Stimulated activated CD4-positive, alpha-beta T cell treated with anti-CD3 and anti-CD28 coated beads, Interleukin-12 subunit alpha, Interleukin-12 subunit beta, amount 100 ng/mL, for 4 hours (primary cell): ENCODE measurements at places on chromosomes 6 and 20.

DNA sequence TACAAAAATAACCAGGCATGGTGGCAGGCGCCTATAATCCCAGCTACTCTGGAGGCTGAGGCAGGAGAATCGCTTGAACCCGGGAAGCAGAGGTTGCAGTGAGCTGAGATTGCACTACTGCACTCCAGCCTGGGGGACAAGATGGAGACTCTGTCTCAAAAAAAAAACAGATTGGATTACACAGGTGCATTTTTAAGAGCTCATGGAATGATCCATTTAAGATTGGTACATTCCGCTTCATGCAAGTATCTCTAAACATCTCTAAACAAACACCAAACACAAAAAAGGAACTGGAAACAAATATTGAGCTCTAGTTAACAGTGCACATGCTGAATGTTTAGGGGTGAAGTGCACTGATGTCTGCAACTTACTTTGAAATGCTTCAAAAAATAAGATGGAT, 154.3 kb downstream of the GRM4 start:
- DNase-seq = no peak

GRCh38 chr20:46801003-46801702, 91.7 kb downstream of the SLC2A10 start:
- no peak for DNase-seq

DNA sequence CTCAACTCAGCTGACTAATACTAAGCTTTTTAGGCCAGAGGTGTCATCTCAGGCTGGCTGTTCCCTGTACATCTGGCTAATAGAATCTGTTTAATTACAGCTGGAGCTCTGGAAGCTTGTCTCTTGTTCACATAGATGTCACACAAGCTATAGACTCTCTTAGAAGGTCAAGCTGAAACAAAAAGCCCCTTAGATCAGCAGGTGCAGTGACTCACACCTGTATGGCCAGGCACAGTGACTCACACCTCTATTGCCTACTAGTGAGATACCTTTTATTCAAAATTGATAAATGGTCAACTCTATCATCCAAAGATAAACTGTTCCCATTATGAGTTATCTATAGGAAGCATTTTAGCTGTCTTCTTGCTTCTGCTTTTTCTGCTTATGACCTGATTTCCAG, 29.9 kb upstream of the MTHFD1L start:
- DNase-seq = no peak

DNA sequence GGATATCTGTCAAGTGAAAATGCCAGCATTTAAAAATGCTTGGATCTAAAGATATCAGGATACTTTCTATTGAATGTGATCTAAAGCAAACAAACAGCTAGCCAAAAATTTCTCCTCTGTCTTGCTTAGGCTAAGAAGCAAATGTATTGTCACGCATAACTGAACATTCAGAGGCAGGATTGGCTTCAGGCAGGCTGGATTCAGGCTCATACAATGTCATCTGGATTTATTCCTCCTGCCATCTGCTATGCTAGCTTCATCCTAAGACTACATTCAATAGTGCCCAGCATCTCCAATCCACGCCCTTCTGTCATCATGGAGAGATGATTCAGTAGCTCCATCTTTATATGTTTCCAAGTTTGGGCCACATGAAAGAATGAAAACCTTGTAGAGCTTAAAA, 27.1 kb downstream of the PFDN4 start:
- no peak for DNase-seq

- DNase-seq = no peak
Observed at GRCh38 chr6:45487645-45488044, 109.9 kb upstream of the SUPT3H start.

DNA sequence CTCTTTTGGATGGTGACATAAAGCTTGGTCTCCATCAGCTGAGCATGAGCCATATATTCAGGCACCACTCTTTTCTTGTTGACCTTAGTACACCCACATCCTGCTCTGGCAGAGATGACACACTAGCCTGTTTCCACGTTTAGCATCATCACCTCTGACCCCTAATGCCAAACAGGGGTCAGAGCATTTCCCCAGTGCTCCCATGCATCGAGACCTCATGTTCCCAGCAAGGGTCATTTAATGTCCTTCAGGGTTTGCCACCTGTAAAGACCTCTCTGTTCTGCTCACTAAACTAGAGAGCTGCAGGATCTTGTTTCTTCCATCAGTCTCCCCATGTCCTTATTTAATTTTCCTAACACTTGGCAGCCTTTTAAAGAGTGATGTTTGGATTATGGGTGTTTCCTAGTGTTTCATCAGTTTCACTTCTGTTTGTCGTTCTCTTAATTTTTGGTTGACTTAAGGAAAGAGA, 97.5 kb downstream of the AIG1 start:
- DNase-seq = no peak

- no peak for DNase-seq
Observed at GRCh38 chr20:13638162-13638495, 603 bp downstream of the TASP1 start.

- DNase-seq = no peak
Observed at GRCh38 chr6:154931711-154932424, 63.2 kb upstream of the TIAM2 start.

- DNase-seq = no peak
Observed at GRCh38 chr6:88477413-88477812, 311.3 kb upstream of the CNR1 start.

- DNase-seq = no peak
Observed at GRCh38 chr6:112100561-112100960, 13.2 kb downstream of the FAM229B start.

- DNase-seq = no peak
Observed at GRCh38 chr6:154849475-154849874, 116.3 kb downstream of the SCAF8 start.

DNA sequence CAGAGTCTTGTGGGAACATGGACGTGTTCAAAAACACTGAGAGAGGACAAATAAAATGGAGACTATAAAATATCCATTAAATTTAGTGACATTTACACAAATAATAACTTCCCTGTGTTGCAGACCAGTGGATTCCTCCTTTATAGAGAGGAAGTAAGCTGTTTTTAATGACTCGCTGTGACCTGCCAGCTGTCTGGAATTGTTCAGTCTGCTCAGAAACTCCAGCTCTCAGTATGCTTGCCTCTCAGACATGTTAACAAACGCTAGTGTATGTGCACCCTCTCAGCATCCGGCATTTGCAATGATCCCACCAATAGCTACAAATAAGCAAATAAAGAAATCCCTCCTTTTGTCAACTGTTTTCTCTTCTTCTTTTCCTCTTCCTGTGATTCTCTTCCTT, 158.0 kb upstream of the TCF21 start:
- DNase-seq = no peak

GRCh38 chr20:576156-576555, 32.6 kb upstream of the CSNK2A1 start:
- no peak for DNase-seq

DNA sequence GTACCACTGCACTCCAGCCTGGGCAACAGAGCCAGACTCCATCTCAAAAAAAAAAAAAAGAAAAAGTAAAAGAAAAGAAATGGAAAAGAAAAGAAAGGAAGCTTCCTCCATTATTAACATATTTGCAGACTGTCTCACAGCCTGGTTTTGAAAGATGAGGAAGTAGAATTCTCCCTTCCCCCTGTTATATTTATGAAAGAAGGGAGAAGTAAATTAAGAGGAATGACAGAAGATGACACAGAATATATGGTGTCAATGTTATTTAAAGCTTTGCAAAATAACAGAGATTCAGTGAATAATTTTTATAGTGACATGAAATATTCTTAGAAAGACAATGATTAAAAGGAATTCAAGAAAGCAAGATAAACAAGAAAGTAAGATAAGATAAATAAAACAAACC, 83.7 kb upstream of the PRSS16 start:
- DNase-seq = no peak

GRCh38 chr6:96789871-96790270, 47.4 kb downstream of the GPR63 start:
- no peak for DNase-seq

GRCh38 chr6:133290930-133291329, 49.8 kb downstream of the EYA4 start:
- no peak for DNase-seq

GRCh38 chr20:12957968-12958367, 50.8 kb upstream of the SPTLC3 start:
- no peak for DNase-seq
